Fibroblast of the aortic adventitia (primary cell): ENCODE measurements at places on chromosomes 11 and 22.
A peak's percentile ranks its signal among the peaks of the same experiment; 100 is the strongest.

GRCh38 chr22:47580121-47580520 lies 817.7 kb downstream of the TBC1D22A start:
- DNase-seq, result no peak

- DNase-seq, result no peak
Measured at GRCh38 chr11:82732734-82733443, 775 bp downstream of the FAM181B start.

- peak; percentile 73 for DNase-seq
Measured at GRCh38 chr11:121754598-121754997, 301.8 kb upstream of the SORL1-AS1 start.

DNA sequence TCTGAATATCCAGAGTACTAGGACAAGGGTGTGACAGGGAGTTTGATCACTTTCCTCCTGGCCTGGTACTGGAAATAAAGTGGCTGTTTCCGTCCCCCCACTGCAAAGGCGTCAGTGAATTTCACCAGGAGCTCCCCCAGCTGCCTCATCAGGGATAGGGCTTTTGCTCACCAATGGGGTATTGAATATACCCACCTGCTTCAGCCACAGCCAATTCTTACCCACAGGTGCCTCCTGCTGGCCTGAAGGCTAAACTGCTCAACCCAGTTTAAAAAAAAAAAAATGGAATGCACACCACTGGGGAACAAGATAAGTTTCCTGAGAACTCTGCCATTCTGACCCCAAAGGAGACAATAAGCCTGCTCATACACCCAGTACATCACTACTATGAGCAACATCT lies 65.3 kb upstream of the MS4A8 start:
- DNase-seq, result no peak

DNA sequence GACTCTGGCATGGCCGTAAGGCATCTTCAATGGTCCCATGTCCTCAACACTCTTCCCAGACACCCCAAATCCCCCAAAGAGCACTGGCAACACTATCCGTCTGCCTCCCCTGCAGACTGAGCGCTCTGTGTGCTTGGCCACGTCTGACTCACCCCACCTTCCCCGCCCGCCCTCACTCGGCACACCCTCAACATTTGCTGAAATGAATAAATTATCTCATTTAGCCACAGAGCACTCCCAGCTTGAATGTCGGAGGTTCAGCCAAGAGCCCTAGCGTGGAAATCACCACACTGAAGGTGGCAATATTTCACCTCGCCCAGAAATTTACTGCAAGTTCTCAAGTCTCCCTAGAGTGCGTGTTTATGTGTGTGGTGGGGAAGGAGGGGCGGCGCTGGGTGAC lies 46.6 kb upstream of the TCF20 start:
- DNase-seq, result peak; percentile 52

- DNase-seq, result no peak
Measured at GRCh38 chr11:91859666-91860065, 365.0 kb upstream of the FAT3 start.

GRCh38 chr11:84056653-84057376 lies 770.6 kb upstream of the CCDC90B start:
- DNase-seq, result no peak
